ENCODE measurements at places on chromosomes 4 and X.

DNA sequence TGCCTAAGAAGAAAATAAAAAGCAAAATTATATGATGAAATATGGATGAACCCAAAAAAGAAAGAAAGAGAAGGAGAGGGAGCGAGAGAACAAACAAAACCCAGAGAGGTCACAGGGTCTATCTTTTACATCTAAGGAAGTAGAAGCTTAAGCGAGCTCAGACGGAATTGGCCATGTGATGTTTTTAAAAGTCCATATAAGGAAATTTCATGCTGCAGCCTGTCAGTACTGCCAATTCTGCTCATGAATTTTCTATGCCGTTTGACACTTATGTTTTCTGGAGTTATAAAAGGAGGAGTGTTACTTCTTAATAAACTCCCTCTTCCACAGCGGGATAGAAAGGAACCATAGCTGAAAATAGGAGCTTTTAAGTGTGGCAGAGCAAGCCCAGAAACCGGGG, 32.9 kb upstream of the DCX start:
- DNase-seq: no peak

GRCh38 chr4:188403272-188403671, 264.0 kb downstream of the TRIML1 start:
- no peak for DNase-seq

DNA sequence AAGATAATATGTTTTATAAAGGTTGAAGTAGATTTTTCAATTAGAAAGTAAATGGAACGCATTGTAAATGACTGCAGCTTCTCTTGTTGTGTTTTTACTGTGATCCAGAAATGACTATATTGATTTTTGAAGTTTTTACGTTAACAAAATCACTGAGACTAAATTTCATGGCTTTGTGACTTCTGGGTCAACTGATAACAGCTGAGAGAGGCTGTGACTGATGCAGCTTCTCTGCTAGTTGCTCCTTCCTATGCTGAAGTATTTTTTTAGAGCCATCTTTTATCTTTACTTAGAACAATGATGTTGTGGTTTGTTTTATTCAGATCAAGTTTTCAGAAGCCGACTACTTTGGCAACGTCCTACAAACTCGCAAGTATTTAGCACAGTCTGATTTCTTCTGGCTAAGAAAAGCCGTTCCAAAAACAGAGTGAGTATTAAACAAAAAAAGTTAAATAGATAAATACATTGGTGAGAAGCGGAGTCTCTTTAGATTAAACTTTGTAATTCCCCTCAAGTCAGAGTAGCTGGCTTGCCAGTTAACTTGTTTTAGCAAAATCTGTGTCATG, 94.7 kb upstream of the CBLL2 start:
- DNase-seq: no peak

DNA sequence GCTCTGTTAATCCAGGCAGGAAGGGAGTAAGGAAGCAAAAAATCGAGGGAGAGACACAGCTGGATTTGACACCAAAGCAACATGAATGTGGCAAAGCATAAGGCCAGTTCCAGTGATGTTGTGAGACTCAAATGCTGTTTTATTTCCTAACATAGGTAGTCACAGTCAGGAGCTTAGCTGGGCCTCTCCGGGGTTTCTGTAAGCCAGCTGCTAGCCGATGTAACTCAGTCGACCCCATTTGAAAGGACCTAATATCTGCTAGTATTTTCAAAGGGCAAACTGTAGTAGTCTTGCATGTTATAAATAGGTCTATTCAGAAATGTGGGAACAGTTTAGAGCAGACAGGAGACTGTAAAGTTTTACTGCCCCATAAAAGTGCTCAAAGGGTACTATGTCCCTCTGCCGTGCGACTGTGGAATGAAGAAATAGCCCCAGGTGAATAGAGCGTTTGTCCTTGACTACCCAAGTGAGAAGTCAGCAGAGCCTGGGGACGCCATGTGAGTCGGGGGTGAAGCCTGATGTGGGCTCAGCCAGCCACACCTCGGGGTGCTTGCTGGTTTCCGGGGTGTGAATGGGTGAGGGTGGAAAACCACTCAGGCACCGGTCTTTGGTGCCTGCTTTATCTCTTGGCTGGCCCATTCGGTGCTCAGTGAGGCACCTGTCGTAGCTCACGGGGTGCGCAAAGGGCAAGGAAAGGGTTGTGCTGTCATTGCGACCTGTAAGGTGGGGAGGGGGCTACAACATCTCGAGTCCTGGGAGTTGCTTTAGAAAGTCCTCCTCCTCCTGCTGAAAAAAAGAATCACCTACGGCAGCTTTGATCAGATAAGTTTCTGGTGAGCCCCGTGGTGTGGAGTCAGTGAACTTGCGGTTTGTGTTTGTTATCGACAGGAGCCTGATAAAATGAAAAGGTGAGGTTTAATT, 745 bp downstream of the TRIM2 start:
- DNase-seq: no peak

DNA sequence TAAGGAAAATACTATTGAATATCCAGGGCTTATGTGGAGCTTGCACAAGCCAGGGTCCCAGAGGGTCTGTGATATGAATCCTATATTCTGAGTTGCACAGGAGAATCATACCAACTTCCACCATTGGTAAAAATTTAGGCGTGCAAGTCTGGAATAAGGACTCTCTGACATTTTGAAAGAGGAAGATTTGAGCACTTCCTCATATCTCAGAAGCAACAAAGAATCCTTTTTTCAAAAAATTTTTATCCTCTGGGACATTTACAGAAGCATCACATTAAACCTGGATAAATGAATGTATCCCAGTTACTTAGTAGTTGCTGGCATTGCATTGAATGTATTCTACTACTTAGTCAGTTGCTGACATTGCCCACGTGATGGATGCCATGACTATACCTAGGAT, 24.2 kb upstream of the CAMK2D start:
- no peak for DNase-seq

DNA sequence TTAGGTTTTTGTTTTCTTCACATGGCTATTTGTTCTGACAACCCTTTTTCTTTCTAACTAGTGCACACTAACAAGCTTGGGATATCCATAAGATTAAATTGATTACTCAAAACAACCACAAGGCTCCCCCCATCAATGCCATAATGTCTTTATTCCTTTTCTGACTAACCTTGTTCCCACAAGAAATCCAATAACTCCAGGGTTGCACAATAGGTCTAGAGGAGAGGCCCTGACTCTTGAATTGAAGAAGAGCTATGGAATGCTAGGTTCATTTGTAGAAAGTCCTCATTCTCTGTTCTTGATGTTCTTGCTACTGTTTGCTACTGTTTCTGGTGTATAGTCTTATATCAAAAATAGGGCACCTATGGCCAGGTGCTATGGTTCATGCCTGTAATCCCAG, 71.0 kb downstream of the PRRG1 start:
- peak; percentile 25 for DNase-seq

GRCh38 chr4:37439809-37440474, 195.4 kb downstream of the NWD2 start:
- no peak for DNase-seq

DNA sequence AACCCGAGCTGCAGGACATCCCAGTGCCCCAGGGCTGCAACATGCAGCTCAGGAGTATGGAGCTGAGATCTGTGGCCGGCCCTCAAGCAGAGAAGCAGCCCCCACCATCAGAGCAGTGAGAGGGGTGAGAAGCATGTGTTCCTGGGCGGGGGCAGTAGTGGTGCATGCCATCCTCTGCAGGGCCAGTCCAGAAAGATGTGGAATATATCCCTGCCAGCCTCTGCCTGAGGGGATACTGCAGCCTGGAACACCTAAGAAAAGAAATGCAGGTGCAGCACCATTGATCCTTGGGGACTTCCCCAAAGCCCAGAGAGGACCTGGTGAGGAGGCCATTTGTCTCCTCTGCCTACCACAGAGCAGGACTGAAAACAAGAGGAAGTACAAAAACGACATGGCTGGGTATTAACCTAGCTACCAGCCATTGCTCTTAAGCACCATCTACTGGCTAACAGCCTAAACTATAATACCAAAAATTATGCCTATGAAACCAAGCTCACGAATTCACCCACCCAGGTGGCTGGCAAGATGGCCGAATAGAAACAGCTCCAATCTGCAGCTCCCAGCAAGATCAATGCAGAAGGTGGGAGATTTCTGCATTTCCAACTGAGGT, 158.8 kb downstream of the ADGRA3 start:
- DNase-seq: peak; percentile 32

- DNase-seq: no peak
Observed at GRCh38 chrX:66009231-66009845, 30.5 kb downstream of the VSIG4 start.

DNA sequence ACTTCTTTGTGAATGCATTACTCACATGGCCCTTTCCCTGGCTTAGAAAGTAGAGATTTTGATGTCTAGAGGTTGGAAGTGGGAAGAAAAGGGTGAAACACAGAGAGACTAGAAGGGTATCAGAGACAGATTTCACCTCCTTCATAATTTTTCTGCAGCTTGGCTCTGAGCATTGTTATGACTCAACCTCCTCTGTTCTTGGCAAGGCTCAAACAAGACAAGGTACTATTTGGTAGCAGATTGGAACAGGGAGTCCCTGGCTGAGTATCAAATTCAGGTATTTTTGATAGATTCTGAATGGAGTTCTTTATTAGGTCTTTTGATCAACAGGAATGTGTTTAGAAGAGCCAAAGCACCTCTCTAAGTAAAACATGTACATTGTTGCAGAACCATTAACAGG, 146.3 kb upstream of the CHRDL1 start:
- no peak for DNase-seq

- DNase-seq: no peak
Observed at GRCh38 chr4:147790412-147790811, 58.5 kb downstream of the ARHGAP10 start.

DNA sequence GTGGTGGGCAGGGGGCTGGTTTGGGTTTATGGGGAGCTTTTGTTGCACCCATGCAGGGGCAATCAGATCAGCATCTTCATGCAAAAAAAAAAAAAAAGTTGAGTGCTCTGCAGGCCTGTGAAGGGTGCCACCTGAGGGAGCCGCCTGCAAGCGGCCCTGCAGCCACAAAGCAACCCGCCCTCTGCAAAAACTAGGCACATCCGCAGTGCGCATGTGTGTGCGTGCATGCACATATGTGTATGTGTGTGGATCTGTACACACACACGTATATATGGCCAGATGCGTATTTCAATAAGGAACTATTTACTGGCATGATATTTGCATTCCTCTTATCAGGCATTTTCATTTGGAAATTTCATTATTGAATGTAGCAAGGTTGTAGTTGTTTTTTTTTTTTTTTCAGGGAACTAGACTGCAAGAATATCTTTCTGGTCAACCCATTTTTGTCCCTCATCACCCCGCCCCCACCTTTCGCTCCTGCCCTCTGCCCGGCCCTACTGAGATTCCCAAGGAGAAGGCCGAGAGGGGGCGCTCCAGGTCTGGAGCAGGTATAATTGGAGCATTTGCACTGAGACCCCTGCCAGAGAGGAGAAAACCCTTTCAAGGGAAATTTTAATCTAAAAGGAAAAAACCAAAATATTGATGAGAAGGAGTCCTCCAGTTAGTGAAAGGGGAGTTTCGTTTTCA, 18.1 kb downstream of the CCNQ start:
- DNase-seq: no peak

DNA sequence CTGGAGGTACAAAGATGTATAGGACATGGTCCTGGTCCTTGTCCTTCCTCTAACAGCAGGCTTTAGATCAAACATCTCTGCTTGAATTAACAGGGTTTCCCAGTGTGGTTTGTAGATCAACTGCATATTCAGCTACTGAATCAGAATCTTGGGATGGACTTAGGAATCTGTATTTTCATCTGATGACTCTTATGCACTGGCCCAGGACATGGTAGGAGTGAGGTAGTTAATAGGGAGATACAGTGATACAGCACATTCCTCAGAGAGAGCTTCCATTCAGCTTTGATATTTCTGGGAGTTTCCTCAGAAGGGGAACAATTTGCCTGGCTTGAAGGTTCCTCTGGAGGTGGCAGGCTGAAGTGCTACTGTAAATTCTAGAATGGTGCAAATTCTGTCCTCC, 203.1 kb downstream of the LARP7 start:
- DNase-seq: peak; percentile 49

GRCh38 chr4:161343569-161343950, 820.2 kb downstream of the FSTL5 start:
- no peak for DNase-seq

- no peak for DNase-seq
Observed at GRCh38 chr4:55817691-55818090, 1.9 kb upstream of the EXOC1L start.

DNA sequence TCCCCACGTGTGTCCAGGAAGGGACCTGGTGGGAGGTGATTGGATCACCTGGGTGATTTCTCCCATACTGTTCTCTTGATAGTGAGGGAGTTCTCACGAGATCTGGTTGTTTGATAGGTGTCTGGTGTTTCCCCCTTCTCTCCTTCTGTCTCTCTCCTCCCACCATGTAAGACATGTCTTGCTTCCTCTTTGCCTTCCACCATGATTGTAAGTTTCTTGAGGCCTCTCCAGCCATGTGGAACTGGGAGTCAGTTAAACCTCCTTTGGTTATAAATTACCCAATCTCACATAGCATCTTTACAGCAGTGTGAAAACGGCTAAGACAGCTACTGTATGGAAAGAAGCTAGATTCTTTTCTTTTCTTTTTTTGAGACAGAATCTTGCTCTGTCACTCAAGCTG, 21.6 kb upstream of the FGG start:
- DNase-seq: no peak

Measured in fibroblast of skin of abdomen (primary cell).